ENCODE measurements at places on chromosomes 16 and 17. TPM values are rescaled to one million over a fixed set of nuclear protein-coding genes. Genes with fewer than 3 reads are reported as not detected.

Gene NLRC3
- polyA plus RNA-seq = 0.26 TPM

- DNase-seq = no peak
Measured at GRCh38 chr17:68812876-68813584, 142.2 kb downstream of the ABCA8 start.

DNA sequence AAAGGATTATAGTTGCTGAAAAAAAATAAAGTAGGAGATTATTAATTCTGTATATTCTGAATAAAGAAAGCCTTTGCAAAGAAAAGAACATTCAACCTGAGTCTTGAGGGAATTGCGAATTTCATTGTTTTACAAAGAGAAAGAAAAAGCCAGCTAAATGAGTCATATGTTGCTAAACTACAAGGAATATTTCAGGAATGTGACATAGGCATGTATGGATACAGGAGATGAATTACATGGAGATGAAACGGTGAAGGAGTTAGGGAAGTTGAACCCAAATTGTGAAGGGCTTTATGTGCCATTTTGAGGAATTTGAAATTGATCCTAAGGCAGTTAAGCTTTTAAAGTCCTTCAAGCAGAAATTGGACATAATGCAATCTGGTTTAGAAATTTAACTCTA lies 177.3 kb upstream of the RBL2 start:
- no peak for DNase-seq

DNA sequence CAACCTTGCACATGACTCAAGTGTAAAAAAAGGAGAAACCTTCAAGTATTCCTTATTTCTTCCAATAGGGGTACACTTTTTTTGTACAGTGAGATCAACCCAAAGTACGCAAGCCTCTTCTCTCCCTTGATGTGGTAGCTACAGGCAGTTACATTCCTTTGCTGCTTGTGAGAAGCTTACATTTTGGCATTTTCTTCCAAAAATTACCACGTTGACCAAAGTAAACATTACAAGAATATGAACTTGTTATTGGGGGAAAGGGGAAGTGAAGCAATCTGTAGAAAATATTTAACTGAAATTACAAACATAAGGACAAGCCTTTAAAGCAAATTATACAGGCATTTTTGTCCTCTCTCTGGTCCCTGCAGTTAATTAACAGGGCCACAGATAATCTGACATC lies 97.0 kb upstream of the TOB1 start:
- DNase-seq = no peak

DNA sequence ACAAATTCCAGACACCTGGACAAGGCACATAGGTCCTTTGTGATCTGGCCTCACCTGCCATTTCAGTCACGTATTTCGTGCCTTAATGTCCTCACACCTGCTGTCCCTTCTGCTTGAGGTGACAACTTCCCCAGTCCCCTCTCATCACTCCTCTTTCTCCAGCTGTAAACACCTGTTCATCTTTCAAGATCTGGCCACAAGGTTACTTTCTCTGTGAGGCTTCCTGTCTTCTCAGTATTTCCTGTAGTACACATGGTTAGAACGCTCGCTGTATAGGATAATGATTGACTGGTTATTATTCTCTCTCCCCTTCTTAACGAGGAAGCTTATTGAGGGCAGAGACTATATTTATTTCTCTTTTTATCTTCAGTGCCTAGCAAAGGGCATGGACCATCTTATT lies 74.5 kb upstream of the PMFBP1 start:
- no peak for DNase-seq

DNA sequence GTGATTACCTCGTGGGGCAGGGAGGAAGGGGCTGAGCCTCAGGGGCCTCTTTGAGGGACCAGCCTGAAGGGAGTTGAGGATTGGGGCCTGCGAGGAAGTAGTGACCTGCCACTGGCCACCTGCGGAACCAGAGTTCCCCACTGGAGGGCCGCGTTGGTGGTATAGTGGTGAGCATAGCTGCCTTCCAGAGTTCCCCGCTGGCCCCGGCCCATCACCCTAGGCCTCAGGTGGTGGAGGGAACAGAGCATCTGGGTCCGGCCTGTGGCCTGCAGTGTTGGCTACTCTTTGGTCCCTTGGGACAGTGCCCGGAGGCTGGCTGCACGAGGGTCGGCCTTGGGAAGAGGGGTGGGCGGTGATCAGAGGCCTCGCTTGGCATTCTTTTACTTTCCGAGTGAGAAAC lies 20.5 kb downstream of the MGAT5B start:
- DNase-seq = no peak

DNA sequence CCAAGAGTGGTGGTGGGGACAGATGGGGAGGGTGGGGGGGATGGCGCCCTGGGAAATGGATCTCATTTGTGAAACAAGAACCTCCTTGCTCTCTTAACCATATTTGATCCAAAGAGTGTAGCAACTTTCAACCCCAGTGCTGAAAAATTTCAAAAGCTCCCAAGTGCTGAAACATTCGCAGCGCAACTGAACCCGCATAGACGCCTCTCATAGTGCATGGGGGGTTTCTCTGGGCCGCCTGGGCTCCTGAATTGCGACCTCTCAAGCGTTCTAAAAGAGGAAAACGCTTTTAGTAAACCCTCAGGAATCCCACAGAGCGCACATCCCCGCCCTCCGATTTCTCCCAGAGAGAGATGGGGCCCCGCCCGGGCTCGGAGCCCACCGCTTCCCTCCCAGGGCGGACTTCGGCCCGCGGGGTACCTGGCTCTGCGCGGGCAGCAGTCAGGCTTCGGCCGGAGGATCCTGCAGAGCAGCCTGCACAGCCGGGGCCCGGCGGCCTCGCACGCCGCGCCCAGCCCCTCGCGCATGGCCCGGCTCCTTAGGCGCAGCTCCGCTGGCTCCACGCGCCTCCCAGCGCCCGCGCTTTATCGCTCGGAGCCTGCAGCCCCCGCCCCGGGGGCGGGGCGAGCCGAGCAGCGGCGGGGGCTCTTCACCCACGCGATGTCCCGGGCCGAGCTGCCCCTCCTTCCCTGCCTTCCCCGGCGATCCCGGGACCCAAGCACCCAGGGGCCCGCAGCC lies 7.0 kb downstream of the NOS2 start:
- DNase-seq = peak; percentile 31

- DNase-seq = no peak
Measured at GRCh38 chr17:80754846-80755245, 210.2 kb downstream of the RPTOR start.
